ENCODE measurements at places on chromosomes 3 and 15.

DNA sequence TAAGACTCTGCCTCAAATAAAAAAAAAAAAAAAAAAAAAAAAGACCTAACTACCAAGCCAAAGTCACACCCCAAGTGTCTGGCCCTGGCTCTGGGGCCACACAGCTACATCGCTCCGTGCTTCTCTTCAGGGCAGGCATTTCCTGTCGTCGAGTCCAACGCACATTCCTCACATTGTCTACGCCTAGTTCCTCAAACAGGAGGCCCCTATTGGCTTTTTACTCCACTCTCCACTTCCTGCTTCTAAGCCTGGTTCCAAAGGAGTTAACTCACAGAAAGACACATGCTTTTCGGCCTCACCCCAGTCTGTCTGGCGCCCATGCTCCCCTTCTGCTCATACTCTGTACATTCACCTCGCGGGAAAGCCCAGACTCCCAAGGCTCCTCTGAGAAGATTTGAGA, 28.8 kb downstream of the KNG1 start:
- DNase-seq, result no peak

DNA sequence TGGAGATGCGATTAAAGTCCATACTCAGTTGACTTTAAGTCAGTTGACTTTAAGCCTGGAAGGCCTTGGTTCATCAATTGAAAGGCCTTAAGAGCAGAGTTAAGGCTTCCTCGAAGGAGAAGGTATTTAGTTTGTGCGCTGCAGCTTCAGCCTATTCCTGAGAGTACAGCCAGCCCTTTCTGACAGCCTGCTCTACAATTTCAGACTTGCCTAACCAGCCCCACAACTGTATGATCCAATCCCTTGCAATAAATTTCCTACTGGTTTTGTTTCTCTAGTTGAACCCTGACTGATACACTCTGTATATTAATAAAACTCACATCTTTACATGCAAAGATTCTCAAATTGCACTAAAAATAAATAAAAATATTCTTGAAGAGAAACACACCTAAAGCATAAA, 66.1 kb upstream of the RORA start:
- no peak for DNase-seq

DNA sequence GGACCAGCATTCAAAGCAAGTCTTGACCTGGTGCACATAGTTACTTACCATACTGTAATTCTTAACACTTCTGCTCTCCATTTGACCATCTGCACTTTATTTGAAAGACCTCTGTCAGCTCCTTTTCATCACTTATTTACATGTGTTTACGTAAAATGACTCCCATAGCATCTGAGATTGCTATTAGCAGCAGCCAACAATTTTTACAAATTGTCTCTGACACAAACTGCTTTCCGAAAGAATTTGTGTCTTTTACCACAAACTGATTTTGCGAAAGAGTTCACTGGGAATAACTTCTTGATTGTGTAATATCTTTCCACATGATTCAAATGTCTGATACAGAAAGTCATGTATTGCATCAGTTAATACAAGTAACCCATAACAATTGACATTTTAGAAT, 144.1 kb upstream of the PEX5L start:
- DNase-seq, result no peak

DNA sequence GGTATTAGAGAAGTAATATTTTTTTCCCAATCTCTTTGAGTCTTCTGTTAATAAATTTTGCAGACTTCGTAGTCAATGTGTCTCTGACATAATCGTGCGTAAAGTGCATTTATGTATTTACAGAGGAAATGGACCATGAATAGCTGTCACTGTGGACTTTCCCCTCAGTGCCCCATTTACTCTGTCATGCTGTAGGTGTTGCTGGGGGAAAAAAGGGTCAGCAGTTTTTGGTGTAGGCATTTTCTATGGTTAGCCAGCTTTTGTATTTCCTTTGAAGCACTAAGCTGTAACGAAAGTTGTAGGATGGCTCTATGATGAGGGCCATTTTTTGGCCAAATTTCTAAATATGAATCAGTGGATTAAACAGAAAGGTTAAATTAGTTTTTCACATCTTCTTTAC, 598.4 kb downstream of the FGF12 start:
- no peak for DNase-seq

- DNase-seq, result no peak
These were observed 55.1 kb downstream of the LARS2 start for GRCh38 chr3:45443459-45443858.

GRCh38 chr3:24510030-24510648, 15.5 kb upstream of the THRB start:
- no peak for DNase-seq

DNA sequence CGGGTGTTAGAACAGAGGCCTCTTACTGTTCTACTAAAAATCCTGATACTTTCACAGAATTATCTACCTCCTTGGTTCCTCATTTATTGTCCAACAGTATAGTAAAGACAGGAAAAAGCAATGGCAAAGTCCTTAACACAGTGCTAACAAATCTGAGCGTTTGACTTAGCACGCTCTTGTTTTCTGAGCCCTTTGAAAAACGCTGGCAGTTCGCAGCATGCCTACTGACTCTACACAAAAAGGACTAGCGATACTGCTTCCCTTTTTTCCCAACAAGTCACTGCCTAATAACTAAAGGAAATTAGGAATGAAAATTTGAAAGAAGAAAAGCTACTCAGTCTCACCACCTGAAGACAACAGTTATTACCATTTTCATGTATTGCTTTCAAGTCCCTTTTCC, 34.8 kb upstream of the CEMIP start:
- DNase-seq, result no peak

GRCh38 chr3:52036829-52037228, 19.5 kb downstream of the DUSP7 start:
- no peak for DNase-seq

- DNase-seq, result no peak
These were observed 108.8 kb downstream of the LRRK1 start for GRCh38 chr15:101027920-101028319.

DNA sequence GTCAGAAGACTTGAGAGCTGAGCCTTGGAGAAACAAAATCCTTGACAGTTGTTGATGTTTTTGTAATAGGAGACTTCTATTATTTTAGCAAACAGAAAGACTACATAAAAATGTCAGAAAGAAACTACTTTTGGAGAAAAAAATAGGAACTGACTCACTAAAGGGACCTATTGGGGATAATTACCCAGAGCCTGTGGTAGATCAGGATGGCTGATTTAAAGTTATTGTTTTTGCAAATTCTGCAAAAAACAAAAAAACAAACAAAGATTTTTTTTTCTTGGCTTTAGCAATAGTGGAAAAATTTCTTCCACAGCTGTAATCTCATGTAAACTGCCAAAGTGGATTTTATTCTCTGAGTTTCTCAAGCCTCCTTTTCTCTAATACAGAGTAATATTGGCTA, 101.5 kb upstream of the SATB1 start:
- no peak for DNase-seq

GRCh38 chr3:140754936-140755335, 77.1 kb downstream of the TRIM42 start:
- DNase-seq, result no peak

DNA sequence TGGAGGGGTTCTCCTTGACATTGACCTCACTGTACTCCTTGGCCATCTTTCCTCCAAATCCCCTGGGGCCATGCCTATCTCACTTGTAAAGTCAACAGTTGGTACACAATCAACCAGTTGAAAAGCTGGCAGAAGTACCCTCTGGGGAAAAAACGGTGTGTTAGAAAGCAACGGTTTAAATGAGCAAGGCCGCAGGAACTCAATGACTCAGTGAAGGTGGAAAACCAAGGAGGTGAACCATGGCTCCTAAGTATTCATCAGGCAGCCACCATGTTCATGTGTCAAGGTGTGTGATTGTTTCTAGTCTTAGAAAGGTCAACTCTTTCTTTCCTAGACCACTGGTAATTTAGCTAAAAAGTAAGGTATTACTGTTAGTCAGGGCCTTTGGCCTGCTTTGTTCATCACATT, 130.9 kb upstream of the SATB1 start:
- peak; percentile 21 for DNase-seq

DNA sequence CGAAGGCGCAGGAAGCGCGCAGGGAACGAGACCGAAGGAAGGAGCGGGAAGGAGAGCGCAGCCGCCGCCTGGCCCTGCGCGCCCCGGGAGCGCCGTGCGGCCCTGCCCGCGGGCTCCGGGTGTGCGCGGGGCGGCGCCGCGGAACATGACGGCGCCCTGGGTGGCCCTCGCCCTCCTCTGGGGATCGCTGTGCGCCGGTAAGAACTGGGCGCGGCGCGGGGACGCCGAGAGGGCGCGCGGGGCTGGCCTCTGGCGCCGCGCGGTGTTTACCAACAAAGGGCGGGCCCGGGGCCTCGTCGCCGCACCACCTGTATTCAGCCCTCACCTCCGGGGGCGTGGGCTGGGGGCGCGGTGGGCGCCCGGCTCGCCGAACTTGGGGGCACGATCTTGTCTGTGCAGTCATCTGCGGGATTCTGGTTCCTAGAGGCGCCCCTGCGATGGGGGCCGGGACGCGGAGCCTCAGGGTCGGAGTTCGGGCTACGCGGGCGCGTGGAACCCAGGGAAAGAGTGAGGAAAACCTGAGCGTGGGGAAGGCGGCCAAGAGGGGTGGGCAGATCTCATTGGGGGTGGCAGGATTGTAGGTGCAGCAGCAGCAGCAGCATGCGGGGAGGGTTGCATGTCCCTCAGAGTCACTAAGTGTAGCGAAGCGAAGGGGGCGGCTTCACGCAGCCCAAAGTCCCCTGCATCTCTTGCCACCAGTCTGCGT, 641 bp downstream of the ACVR2B start:
- DNase-seq, result no peak

DNA sequence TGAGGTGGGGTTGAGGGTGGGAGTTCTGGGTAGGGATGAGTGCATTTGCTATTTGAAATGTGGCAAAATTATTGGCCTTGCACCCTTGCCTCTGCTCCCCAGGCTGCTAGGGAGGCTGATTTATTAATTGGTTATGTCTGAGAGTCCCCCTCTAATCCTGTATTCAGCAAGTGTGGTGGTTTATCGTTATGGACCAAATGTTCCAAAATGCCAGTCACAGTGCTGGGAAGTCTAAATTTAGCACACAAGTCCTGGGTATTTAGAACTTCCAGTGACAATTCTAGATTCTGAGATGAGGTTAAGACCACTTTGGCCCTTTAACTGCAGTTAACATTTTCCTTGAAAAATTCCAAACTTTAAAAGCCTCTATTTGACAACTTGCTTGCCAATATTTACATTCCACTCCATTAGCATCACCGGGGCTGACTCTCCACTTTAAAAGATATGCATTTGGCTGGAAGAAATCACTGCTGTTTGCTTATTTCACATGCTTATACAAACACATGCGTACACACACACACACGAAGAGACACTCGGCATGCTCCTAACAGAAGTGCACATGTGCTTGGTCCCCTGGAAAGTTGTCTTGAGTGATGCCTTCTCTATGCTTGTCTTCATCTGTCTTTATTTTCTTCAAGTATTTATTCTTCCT, 247.7 kb downstream of the IL20RB start:
- no peak for DNase-seq

- DNase-seq, result no peak
These were observed 644.2 kb downstream of the GRM7 start for GRCh38 chr3:7504886-7505775.

DNA sequence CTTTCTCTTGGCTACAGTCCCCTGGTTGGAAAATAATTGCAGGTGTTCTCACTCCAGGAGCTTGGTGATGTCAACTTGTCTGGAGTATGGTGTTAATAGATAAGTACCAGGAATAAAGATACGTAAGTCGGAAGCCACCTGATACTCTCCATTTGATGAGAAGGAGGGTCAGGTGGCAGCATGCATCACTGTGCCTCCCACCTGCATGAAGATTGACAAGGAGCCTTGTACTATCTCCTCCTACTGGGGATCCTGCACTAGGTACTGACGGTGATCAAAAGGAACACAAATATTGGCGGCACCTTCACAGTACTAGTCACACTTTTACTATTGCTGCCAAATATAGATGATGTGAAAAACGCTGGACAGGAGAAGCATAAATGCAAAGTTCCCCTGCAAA, 32.6 kb upstream of the GABRB3 start:
- DNase-seq, result no peak
